ENCODE measurements at places on chromosomes 1 and 21. TPM values are rescaled to one million over a fixed set of nuclear protein-coding genes. Genes with fewer than 3 reads are reported as not detected.

Gene PARK7
- 206 TPM for total RNA-seq

Gene HSD3B2
- total RNA-seq: not detected

DNA sequence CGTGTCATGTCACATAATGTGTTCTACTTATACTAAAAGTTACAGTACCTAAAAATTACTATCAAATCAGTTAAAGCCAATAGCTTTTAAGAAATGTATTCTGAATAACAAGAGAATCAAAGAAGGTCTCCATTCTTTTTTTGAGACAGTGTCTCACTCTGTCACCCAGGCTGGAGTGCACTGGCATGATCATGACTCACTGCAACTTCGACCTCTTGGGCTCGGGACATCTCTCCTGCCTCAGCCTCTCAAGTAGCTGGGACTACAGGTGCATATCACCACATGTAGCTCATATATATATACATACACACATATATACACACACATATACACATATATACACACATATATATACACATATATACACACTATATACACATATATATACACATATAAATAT is 20.1 kb downstream of the COP1 start:
- H3K27me3 ChIP-seq: no peaks in the 10 kb centered on the region
- no peaks in the 10 kb centered on the region for H3K36me3 ChIP-seq
- no peak overlapping the region for H3K27ac ChIP-seq
- no peak for DNase-seq
- no peaks in the 10 kb centered on the region for H3K4me1 ChIP-seq

- no peaks in the 10 kb centered on the region for H3K27me3 ChIP-seq
- no peaks in the 10 kb centered on the region for H3K36me3 ChIP-seq
- H3K27ac ChIP-seq: no peak overlapping the region
- no peak for DNase-seq
These were observed 3.8 kb downstream of the RSPH1 start for GRCh38 chr21:42492201-42492600.

GRCh38 chr1:159940006-159940620 is 5.3 kb downstream of the IGSF9 start:
- H3K4me3 ChIP-seq: no peak overlapping the region
- H3K27me3 ChIP-seq: no peaks in the 10 kb centered on the region
- H3K36me3 ChIP-seq: no peaks in the 10 kb centered on the region
